ENCODE measurements at places on chromosomes 16 and 17.

DNA sequence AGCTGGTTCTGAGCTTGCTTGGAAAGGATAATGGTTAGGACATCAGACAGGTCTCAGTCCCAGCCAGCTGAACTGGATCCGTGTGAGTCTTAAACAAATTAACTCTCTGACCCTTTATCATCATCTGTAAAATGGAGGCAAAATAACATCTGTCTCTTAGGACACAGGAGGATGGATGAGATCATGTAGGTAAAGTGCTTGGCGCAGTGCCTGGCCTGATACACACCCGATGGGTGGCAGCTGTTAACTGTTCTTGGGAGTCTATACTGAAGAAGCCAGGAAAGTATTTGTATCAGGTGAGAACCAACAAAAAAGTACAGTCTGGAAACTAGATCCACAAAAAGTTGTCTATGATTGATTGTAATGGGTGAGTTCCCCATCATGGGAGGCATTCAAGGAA is 188.6 kb downstream of the C16orf78 start:
- ATAC-seq, result no peak

DNA sequence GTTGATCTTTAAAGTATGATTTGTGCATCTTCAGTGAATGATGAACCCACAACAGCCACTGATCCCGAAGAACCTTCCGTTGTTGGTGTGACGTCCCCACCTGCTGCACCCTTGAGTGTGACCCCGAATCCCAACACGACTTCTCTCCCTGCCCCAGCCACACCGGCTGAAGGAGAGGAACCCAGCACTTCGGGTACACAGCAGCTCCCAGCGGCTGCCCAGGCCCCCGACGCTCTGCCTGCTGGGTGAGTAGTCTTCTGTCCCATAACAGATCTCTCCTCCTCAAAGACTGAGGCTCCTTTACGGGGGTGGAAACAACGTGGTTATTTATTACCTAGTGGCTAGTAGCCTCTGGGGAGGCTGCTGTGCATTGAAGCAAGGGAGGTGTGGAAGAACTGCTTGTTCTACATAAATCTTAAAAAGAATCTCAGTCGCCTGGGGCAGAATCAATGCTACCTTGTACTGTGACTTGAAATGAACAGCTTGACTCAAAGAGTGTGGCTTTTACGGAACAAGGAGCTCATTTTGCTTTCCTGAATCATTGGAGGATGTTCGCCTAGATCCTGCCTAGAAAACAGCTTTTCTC is 63.0 kb upstream of the CLEC18A start:
- no peak for ATAC-seq

DNA sequence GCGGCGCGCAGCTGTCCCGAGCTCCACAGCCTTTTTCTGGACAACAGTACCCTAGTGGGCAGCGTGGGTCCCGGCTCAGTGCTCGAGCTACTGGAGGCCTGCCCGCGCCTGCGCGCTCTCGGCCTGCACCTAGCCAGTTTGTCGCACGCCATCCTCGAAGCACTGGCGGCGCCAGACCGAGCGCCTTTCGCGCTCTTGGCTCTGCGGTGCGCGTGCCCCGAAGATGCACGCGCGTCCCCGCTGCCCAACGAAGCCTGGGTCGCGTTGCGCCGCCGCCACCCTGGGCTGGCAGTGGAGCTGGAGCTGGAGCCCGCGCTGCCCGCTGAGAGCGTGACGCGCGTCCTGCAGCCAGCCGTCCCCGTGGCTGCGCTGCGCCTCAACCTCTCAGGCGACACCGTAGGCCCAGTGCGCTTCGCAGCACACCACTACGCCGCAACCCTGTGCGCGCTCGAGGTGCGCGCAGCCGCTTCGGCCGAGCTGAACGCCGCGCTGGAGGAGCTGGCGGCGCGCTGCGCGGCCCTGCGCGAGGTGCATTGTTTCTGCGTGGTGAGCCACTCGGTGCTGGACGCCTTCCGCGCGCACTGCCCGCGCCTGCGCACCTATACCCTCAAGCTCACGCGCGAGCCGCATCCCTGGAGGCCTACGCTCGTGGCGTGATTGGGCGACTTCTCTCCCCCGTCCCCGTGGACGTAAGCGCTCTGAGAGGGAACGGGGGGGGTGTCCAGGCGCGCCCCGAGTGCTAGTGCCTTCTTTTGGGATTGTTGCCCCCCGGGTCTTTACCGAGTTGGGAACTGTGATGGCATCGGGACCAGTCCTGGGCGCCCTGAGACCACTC is 1.2 kb upstream of the HSF4 start:
- peak; percentile 50 for ATAC-seq

- no peak for ATAC-seq
These were observed 245.9 kb upstream of the HSBP1 start for GRCh38 chr16:83561876-83562275.

DNA sequence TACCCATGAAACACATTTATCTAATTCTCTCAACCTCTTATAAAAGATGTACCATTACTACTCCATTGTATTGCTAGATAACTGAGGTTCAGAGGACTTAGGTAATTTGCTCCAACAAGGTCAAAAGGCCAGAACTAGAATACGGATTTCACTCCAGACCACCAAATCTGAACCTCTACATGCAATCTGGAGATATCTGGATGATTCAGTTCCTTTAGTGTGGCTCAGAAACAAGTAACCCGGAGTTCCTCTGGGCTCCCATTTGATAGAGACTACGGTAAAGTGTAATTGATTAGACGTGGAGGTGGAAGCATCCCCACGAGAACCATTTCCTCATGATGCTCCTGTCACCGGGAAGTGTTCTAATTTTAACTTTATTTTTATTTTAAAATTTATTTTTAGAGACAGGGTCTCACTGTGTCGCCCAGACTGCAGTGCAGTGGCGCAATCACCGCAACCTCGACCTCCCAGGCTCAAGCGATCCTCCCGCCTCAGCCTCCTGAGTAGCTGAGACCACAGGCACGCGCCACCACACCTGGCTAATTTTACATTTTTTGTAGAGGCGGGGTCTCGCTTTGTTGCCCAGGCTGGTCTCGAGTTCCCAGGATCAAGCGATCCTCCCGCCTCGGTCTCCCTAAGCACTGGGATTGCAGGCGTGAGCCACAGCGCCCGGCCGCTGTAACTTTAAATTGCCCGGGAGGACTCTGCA is 608 bp upstream of the COX10 start:
- no peak for ATAC-seq

- no peak for ATAC-seq
These were observed 8.4 kb downstream of the HSDL1 start for GRCh38 chr16:84136331-84137125.

DNA sequence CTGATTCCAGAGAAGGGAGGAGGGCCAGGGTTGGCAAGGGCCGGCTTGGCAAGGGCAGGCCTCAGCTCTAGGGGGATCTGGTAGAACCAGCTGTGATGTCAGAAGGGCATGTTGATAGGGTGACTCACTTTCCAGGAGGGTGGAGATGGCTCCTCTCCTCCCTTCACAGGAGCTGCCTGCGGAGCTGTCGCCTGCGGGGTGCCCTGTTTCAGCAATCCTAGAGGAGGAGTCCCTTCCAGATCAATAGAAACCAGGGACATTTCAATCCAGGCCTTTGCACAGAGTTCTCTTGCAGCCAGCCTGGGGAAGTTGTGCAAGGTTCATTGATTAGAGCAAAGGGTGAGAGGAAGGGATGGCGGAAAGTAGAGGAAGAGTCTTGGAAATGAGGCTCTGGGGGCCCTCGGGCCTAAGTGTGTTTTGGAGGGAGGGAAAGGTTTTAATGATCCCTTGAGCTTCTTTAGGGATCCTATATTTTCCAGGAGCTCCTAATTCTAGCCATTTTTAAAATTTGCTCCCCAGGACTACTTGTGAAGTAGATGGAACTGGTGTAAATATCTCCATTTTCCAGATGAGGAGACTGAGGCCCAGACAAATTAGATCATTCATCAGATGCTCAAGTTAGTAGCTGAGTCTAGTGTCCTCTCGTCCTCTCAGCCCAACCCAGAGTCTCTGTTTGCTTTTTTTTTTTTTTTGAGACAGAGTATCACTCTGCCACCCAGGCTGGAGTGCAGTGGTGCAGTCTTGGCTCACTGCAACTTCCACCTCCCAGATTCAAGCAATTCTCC is 24.8 kb upstream of the CSNK2A2 start:
- ATAC-seq, result no peak

DNA sequence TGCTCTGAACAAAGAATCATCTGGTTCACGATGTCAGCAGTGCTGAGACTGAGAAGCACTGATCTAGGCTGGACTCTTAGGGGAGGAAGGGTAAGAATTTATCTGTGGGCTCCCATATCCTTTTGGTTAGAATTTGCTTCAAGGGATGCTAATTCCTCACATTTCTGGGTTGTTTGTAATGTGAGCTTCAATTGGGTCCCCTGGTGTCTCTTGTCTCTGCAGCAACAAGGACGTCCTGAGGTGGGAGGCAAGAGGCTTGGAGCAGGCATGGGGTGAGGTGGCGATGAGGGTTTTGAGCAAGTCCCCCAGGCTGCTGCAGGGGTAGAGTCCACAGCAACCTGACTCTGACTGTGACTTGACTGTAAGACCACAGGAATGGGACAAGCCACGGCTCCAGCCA is 213.8 kb upstream of the NLRP1 start:
- ATAC-seq, result no peak

DNA sequence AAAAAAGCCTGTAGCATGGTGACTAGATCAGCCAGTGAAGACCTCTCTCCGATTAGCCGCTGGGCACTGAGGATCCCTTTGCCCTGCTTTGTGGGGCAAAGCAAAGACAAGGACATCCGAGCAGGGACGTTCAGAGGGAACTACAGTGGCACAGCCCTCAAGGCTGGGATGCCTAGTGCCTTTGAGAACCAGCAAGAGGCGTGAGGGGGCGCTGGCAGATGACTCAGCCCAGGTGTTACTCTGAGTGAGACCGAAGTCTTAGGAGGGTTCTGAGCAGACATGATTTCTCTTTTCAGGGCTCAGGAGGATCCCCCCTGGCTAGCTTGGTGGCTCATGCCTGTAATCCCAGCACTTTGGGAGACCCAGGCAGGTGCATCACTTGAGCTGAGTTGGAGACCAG is 178.6 kb downstream of the CPPED1 start:
- no peak for ATAC-seq

DNA sequence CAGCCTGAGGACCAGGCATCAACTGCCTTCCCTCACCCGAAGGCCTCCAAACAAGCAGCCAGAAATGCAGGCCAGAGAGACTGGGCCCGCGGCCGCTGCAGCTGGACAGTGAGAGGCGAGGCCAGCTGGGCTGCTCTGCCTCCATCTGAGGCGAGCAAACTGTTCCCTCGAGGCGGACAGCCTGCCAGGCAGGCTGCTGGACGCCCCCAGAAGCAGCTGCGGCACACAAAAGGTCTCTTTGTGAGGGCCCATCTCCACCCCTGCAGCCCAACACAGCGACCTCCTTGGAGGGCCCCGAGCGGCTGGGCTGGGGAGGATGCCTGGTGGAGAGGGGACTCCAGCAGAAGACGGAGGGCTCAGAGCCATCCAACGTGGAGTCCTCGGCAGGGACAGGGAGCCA is 4.7 kb downstream of the CORO7 start:
- ATAC-seq, result no peak

DNA sequence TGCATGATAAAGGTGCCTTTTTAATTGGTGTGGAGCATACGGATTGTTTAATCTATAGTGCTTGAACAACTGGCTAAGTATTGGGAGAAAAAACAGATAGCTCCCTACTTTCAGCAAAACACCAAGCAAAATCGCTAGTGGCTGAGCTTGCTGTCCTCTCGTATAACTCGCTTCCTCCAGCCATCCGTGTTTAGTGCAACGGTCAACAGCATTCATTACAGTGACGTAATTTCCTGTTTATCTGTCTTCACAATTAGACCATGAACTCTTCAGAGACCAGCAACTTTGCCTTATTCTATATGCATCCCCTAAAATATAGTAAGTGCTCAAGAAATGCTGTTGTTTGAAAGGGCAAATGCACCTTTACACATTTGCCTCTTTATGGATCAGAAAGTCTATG is 511.9 kb downstream of the HAPSTR1 start:
- no peak for ATAC-seq

GRCh38 chr16:68126395-68126794 is 41.2 kb downstream of the NFATC3 start:
- no peak for ATAC-seq

GRCh38 chr17:13346996-13347762 is 254.6 kb downstream of the HS3ST3A1 start:
- no peak for ATAC-seq

GRCh38 chr17:38658741-38659345 is 15.9 kb downstream of the EPOP start:
- no peak for ATAC-seq

- ATAC-seq, result no peak
These were observed 14.9 kb downstream of the CEP131 start for GRCh38 chr17:81207610-81208581.

DNA sequence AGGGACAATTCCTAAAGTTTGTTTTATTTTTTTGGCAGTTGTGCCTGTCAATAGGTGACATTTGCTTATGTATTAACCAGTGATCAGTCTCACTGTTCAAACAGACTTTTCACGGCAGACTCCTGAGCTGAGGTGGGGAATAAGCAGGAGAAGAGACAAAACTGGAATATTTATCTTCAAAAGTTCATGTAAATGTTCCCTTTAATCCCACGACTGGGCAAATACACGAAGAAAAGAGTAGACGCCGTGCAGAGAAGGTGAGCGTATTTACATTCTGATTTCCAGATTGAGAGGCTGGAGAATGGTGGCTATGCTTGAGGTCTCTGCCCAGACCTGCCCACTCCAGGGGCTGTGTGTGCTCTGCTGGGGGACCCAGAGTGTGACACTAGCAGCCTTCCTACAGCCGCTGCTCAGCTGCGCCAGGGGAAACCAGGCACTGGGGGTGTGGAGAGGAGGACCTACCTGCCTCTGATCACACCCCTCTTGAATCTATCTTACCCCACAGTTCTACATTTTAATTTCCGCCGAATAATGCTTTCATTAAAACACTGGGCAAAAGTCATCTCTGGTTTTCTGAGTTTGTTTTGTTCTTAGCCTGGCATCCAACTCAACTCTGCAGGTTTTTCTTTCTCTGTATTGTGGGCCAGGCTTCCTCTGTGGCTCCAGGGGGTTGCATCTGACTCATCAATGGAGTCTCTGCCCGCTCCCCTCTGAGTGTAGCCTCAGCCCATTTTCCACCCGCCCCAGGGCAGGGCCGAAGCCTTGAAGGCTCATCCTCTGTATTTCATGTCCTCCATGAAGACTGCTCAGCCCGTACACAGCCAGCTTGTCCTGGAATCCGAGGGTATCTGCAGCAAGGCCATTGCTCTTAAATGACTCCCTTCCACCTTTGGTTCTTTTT is 237.1 kb downstream of the NTN1 start:
- ATAC-seq, result no peak

DNA sequence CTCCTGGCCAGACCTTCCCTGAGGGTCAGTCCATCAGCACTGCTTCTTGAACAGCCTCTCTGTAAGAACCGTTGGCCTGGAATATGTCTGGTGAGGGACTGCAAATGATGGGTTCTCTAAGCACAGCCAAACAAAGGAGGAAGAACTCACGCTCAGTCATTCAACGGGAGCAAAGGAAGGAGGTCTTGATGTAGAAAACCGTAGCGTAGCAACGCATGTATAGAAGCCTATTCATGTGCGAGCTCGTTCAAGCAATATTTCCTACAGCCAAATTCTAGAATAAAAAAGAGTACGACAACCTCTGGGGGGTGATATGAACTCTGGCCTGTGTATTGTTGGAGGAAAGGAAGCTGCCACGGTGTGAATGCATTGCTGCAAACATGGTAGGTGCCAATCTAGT is 64.2 kb downstream of the RGS9 start:
- ATAC-seq, result no peak

GRCh38 chr16:49876716-49877129 is 20.8 kb upstream of the ZNF423 start:
- peak; percentile 85 for ATAC-seq
